ENCODE measurements at places on chromosomes 6 and 20.
A peak's percentile ranks its signal among the peaks of the same experiment; 100 is the strongest.

GRCh38 chr6:3016473-3017280 lies 17.0 kb downstream of the NQO2 start:
- DNase-seq, result no peak

GRCh38 chr20:64111841-64112641 lies 4.7 kb upstream of the NPBWR2 start:
- no peak for DNase-seq

- peak; percentile 27 for DNase-seq
These were observed 45.1 kb upstream of the PNRC1 start for GRCh38 chr6:89035252-89036101.

DNA sequence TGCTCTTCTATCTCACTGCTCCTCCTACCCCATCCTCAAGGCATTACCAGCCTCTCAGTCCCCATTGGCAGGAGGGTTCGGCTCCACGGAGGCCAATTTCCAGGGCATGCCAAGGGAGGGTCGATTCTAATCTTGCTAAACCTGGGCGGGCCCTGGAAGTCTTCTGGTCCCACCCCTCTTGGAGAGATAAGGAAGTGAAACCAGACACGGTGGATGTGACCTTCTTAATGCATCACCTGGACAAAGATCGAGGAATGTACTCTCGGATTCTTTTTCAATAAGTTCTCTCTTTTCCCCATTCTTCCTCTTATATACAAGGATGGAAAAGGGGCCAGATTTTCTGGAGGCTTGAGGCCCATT lies 112.2 kb upstream of the ARMC2 start:
- DNase-seq, result no peak

DNA sequence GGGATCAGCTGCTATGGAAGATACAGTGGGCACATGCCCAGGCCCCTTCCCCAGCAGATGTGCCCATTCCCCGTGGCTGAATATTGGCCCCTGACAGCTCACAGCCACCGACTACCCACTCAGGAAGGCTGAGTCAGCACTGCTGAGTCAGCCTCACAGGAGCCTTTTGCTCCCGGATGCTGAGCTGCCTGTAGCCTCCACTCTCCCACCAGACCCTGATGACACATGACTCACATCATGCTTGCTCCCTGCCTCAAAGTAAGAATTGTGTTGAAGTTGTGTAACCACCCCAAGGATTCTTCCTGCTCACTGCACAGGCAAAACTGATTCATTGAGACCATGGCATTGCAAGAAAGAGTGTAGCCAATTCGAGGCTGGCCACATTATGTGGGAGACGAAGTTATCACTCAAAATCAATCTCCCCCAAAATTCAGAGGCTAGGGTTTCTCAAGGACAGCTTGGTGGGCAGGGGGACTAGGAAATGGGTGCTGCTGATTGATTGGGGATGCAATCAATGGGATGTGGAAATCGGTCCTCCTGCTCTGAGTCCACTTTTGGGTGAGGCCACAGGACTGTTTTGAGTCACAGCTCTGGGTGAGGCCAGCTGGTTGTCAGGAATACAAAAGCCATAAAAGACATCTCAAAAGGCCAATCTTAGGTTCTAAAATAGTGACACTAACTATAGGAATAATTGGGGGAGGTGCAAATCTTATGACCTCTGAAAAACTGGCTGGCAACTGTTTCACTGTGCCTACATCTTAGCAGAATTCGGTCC lies 556.6 kb upstream of the CDH4 start:
- DNase-seq, result no peak

- no peak for DNase-seq
These were observed 24.9 kb downstream of the DPPA5 start for GRCh38 chr6:73329201-73329600.

- peak; percentile 71 for DNase-seq
These were observed 1.3 kb upstream of the RING1 start for GRCh38 chr6:33206864-33207551.

- DNase-seq, result no peak
These were observed 8.2 kb upstream of the SLC2A12 start for GRCh38 chr6:134060491-134061106.
